ENCODE measurements at places on chromosomes 3 and 15.

DNA sequence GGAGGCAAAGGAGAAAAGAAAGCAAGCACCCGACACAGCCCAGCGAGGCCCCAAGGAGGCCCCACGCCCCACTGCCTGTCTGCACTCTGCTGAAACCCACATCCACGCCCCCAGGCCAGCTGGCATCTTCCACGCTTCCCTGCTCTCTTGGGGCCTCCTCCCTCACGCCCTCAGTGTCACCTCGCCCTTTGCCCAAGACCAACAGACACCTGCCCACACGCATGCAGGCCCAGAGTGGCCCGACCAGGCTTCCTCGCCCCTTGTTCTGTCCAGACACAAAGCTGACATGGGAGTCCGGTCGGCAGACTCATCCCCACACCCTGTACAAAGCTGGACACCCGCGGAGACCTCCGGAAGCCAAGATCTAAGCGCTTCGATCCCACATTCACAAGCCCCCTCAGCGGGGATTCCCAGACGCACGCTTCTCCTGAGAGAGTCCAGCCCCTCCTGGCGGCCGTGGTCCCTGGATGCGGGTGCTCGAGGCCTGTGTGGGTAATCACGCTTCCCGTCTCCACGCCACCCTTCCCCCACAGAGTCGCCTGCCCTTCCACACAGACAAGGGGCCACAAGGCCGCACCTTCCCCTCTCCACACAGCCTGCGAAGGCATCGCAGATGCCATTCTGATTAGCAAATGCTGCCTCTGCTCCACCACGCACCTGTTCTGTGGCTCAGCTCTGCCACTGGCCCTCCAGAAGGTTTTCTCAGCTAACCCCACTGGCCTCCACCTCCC is 176.6 kb downstream of the XXYLT1 start:
- DNase-seq = no peak

DNA sequence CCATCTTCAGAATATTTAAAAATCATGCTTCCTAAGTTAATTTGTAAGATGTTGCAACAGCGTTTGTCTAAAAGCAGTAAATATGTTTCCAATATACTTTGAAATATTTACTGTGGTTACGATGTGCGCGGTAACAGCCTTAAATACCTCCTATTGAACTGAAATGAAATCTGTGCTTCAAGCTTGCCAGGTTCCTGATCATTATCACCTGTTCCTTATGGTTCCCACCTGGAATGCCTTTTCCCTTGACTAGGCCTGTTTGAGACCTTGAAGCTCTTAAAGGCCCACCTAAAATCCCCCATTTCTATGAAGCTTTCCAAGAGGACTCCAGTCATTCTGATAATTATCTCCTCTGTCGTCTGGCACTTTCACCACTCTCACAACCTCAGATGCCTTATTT is 146.7 kb downstream of the NAALADL2 start:
- peak; percentile 41 for DNase-seq

DNA sequence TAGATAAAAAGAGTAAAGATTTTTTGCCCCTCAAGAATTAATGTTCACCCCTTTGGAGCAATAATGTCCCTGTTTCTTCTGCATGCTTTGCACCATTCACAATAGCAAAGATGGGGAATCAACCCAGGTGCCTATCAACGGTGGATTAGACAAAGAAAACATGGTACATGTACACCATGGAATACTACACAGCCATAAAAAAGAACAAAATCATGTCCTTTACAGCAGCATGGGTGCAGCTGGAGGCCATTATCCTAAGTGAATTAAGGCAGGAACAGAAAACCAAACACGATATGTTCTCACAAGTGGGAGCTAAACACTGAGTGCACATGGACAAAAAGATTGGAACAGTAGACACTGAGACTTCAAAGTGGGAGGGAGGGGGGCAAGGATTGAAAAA is 35.2 kb downstream of the AAGAB start:
- DNase-seq = no peak

- peak; percentile 61 for DNase-seq
Observed at GRCh38 chr3:138180375-138181029, 5.8 kb upstream of the DBR1 start.

DNA sequence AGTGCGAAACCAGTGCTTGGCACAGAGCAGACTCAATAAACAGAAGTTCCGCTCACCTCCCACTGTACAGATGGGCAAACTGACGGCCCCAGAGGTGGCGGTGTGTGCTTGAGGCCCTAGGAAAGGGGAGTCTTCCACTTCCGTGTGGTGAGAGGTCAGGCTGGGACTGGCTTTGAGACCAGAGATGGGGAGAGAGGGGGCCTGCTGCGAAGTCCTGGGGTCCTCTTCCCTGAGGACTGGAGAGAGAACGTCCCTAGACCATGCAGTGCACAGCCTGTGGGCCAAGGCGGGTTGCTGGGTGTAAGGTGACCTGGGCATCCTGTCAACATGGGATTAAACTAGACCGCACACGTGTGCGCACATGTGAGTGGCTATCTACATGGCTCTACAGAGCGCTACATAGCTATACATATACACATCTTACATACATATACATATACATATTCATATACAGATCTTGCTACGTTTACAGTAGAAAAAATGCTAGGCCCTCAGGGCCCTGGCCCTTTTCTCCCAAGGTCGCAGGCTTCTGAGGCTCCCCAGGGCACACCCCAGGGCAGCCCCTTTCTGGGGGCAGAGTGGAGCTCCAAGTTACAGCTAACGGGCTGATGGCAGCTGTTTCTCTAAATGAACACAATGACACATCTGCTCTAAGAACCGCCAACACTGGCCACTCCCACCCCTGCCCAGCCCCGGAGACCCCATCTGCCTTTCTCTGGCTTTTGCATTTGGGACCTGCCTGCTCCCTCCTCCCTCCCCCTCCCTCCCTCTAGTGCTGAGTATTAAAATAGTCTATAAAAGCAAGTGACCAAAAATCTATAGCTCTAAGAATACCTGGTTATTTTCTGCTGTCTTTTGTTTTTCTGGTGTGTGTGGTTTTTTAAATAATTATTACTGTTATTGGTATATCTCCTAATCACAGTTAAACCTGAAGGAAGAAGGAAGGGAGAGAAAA is 47.0 kb downstream of the HCN4 start:
- DNase-seq = no peak

DNA sequence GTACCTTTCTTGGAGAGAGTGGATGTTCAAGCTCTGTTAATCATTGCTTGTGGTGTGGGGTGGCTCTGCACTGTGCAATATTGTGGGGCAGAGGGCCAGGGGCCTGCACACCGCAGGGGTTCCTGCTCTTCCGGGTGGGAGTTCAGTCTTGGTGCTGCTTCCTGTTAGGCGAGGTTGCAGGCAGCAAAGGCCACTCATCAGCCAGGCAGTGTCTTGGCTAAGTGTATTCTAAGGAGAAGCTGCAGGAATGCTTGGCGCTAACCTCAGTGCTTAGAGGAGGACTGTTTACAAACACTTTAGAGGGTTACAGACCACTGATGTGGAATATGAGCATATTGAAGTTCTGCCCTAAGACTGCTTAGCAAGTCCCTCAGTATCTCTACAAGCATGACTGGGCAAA is 81.7 kb downstream of the CEP63 start:
- peak; percentile 7 for DNase-seq

- DNase-seq = no peak
Observed at GRCh38 chr3:14482271-14482721, 57.8 kb downstream of the GRIP2 start.

- DNase-seq = no peak
Observed at GRCh38 chr3:62225051-62225450, 148.3 kb downstream of the FEZF2 start.

- peak; percentile 47 for DNase-seq
Observed at GRCh38 chr3:129605203-129605921, 1.1 kb downstream of the PLXND1 start.

- DNase-seq = no peak
Observed at GRCh38 chr3:134543113-134543512, 57.3 kb downstream of the CEP63 start.

GRCh38 chr3:8220291-8220690 is 281.3 kb upstream of the LMCD1 start:
- DNase-seq = peak; percentile 16

GRCh38 chr3:128730471-128730870 is 4.5 kb downstream of the RAB7A start:
- DNase-seq = no peak

GRCh38 chr3:45786801-45787495 is 9.4 kb downstream of the SLC6A20 start:
- DNase-seq = no peak

GRCh38 chr15:27990521-27991515 is 108.3 kb downstream of the OCA2 start:
- no peak for DNase-seq

DNA sequence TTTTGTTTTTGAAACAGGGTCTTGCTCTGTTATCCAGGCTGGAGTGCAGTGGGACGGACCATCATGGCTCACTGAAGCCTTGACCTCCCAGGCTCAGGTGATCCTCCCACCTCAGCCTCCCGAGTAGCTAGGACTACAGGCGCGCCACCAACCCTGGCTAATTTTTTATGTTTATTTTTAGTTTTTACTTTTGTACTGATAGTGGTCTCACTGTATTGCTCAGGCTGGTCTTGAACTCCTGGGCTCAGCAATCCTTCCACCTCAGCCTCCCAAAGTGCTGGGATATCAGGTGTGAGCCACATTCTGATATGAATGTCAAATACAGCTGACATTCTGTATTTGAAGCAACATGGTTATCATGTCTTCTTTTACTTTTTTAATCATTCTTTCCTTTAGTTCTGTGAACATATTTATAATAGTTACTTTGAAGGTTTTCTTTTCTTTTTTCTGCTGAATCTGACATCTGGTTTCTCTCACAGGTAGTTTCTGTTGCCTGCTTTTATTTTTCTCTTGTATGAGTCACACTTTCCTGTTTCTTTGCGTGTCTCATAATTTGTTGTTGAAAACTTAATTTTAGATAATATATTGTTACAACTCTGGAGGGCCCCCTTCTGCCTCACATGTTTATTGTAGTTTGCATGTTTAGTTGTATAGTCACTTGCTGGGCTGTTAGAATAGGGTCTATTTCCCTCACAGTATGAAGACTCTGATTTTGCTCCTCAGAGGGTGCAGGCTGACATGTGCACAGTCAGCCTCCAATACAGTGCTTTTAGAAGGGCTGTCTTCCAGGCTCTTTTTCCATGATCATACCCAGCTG is 8.4 kb upstream of the CNTN4 start:
- DNase-seq = no peak

GRCh38 chr15:30985081-30985531 is 6.3 kb downstream of the MTMR10 start:
- DNase-seq = peak; percentile 5

DNA sequence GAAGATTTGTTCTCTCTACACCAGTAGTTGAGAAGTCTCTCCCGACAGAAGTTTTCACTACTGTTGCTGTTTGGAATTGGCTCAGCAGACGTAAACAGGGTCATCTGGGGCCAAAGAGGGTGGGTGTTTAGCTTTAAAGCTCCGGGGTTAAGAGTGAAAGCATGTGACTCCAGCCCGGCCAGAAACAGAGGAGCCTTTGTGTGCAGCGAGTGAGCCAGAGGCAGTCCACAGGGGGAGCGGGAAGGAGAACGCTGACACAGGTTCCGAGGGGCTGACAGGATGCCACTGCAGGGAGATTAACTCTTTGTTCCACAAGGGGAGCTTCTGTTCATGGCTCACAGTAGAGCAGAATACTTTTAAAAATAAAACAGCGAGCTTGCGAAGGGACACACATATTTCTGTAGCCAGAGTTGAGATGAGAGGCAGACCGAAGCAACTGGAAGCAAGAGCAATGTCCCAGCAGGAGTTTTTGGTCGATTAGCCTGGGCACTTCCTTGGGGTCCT is 26.9 kb downstream of the BMF start:
- peak; percentile 73 for DNase-seq

- no peak for DNase-seq
Observed at GRCh38 chr3:196772102-196772501, 32.4 kb downstream of the PAK2 start.

DNA sequence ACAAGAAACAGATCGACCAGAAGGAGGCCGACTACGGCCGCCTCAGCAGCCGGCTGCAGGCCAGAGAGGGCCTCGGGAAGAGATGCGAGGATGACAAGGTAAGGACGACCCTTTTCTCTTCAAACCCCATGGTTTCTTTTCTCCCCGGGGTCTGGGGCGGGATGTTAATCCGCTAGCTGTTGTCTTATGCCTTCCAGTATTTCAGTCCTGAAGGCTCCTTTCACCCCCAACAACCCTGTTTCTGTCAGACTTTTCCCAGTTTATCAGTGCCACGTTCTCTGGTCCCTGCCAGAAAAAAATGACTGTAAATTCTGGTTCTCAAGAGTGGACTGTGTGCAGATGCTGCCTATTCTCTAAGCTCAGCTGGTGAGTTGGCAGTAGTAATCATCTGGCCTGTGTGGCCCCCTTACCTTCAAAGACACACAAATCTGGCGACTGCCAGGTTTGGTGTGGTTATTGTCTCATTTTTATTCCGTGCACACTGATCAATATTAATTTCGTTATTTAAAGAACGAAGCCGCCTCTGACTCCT is 806 bp downstream of the GOLM2 start:
- peak; percentile 14 for DNase-seq

DNA sequence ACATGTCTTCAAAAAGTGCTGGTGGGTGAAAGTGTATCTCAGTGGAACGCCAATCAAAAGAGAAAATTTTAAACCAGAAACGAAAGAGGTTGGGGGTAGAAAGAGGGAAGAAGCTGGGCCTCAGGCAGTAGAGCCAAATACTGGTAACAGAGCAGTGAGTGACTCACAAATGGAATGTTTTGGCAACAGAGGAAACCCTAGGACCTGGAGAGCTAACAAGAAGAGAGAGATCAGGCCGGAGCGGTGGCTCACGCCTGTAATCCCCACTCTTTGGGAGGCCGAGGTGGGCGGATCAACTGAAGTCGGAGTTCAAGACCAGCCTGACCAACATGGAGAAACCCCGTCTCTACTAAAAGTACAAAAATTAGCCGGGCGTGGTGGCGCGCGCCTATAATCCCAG is 450.8 kb upstream of the NAALADL2 start:
- DNase-seq = peak; percentile 68

- no peak for DNase-seq
Observed at GRCh38 chr15:63025460-63025859, 17.1 kb upstream of the TPM1 start.

DNA sequence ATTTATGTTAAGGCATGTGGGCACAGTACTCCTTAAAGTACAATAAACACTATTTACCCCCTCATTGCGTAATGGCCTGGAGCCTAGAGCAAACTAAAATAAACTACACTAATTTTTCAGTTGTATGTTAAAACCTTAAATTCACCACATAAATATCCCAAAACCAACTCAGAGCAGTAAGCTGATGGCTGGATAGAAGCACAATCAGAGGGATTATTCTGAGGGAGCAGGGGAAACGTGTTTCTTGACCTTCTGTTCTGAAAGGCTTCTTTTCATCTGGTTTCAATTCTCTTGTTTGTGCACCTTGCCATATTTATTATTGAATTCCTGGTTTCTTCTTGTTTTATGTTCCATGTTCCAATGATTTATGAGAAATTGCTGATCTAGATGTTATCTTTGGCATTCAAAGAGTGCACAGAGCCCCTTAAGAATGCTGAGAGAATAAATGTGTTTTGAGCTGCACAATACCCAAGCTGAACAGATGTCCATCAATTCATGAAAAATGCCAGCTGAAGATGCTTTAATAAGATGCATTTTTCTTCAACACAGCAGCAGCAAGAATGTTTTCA is 29.6 kb downstream of the RPL22L1 start:
- peak; percentile 61 for DNase-seq

GRCh38 chr3:188309437-188310269 is 155.7 kb downstream of the LPP start:
- no peak for DNase-seq
